CD4-positive, alpha-beta T cell (primary cell): ENCODE measurements at places on chromosomes 3 and 15.

GRCh38 chr3:157392104-157392503, 44.5 kb upstream of the PTX3 start:
- no peak for DNase-seq

GRCh38 chr3:74613060-74613459, 1.4 kb downstream of the CNTN3 start:
- no peak for DNase-seq

DNA sequence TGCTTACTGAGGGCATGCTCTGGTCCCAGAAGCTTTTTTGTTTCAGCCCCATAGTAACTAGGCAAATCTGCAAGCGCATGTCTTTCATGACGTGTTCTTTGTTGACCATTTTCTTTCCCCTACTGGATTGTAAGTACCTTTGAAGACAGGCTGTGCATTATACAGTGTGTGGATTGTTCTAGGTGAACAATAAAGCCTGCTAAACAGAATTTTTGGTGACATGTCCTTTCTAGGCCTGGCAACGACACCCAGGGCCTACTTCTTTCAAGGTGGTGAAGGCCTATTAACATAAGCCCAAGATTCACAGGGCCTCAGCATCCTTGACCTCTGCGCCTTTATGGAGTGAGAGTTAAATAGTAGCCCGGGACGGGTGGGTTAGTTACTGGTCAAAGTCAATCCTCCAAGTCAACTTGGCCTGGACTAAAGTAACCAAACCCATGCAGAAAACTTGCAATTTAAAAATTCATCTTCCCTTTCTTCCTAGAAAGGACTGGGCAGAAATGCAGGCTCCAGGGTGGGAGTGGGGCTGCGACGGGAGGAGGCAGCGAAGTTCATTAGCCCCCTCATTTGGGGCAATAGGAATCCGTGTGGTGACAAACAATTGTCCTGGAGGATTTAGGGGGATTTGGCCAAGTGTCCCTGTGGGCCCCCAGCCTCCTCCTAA, 37.6 kb upstream of the TRIM71 start:
- no peak for DNase-seq

DNA sequence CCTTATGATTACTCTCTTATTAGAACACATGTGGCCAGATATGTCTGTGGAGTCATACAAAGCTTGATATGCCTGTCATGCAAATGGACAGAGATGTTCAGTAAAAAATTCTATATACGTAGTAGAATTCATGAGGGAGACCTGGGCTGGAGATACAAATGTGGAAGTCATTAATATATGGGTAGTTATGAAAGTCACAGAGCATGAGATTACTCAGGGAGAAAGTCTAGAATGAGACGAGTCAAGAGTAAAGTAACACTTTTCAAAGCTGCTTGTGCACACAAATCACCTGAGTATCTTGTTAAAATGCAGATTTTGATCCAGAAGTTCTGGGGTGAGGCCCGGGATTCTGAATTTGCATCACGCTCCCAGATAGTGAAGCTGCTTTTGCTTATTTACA, 28.4 kb downstream of the OXSM start:
- DNase-seq: no peak

- DNase-seq: no peak
These were observed 40.6 kb downstream of the PRICKLE2 start for GRCh38 chr3:64184621-64185020.

DNA sequence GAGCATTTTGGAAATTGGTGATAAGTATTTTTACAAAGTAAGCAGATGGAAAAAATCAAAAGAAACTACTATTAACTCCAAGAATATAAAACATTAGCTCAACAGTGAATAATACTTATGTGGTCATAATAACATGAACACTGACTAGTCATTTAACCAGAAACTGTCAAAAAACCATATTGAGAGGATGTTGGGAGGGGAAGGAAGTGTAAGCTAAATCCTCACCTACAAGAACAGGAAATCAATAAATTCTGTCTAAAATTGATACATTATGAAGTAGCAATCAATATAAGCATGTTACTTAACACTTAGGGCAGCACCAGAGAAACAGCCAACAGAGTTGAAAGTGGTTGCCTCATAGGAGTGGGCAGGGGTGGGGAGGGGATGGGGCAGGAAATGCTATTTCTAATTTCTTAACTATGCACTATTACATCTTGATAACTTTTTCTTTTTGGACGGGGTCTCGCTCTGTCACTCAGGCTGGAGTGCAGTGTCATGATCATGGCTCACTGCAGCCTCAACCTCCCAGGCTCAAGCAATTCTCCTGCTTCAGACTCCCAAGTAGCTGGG, 41.7 kb downstream of the CCR3 start:
- DNase-seq: no peak

DNA sequence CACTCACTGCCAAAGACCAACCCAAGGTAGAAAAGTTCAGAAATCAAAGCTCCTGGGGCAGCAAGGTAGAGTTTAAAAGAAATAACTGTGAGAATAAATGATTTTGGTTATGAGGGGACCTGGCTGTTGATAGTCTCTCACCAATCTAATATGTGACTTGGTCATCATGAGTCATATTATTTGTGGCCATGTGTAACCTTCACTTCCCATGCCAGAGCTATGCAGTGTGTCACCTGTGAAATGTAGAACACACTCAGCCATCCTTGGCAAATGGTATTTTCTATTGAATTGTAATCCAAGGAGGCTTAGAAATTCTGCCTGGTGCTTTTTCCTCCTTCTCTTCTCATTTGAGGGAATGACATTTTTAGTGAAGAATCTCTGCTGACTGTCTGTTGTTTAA, 184.2 kb upstream of the STAC start:
- DNase-seq: no peak

- DNase-seq: no peak
These were observed 7.6 kb downstream of the CORO2B start for GRCh38 chr15:68586274-68586961.

DNA sequence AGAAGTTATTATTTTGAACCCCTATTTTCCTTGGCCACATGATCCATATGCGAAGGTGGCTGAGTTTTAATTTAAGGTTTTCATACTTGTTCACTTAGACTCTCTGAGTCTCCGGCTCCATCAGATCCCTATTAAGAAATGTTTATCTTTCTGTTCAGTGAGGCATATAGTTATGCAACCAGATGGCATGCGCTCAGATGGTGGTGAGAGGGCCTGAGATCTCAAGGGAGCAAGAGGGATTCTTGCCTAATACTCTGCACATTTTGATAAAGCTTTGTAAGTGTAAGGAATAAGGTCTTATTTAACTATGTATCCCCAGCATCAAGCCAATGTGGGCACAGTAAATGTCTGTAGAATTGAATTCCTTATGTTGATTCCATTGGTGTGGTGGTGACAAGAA, 78.9 kb upstream of the DPH6 start:
- DNase-seq: no peak
